ENCODE measurements at places on chromosomes 7 and 10.

DNA sequence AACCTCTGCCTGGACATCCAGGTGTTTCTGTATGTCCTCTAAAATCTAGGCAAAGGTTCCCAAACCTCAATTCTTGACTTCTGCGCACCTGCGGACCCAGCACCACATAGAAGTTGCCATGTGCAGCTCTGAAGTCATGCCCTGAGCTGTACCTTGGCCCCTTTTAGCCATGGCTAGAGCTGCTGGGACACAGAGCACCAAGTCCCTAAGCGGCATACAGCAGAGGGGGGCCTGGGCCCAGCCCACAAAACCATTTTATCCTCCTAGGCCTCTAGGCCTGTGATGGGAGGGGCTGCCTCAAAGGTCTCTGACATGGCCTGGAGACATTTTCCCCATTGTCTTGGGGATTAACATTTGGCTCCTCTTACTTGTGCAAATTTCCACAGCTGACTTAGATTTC lies 14.6 kb downstream of the TMEM243 start:
- no peak for DNase-seq

- no peak for DNase-seq
Observed at GRCh38 chr7:77481615-77482014, 55.5 kb upstream of the PTPN12 start.

DNA sequence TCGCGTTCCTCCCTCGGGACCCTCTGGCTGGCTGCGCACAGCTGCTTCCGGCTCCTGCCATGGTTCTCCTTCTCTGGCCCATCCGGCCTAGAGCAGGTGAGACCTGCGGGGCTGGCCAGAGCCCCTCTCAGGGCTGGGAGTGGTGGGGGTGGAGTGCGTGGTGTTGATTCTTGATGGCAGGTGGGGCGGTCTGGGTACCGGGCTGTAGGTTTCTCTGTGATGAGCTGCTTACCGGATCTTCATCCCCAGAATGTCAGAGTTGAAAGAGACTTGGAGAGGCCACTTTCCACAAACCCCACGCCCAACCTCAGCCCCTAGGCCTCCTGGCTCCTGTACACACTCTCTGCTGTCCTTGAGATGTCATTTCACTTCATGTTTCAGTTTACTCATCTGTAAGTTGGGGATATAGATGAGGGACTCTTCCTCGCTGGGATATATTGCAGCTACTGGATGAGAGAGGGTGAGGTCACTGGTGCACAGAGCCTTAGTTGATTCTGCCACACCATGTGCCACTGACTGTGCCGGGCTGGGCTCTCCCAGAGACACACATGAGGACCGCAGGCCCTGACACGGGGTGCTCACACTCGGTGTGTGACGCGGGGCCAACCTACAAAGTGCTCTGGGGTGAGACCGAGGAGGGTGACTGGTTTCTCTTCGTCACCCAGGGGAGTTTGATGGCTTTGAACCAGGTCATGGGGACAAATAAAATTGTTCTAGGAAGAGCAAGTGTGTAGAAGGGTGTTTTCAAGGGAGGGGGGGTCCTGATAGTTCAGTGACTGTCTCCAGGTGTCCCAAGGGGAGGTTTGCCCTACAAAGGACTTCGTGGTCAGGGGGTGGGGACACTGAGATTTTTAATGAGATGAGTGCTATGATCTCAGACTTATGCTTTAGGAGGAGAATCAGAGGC lies 29.5 kb downstream of the ZNF775 start:
- DNase-seq = no peak

DNA sequence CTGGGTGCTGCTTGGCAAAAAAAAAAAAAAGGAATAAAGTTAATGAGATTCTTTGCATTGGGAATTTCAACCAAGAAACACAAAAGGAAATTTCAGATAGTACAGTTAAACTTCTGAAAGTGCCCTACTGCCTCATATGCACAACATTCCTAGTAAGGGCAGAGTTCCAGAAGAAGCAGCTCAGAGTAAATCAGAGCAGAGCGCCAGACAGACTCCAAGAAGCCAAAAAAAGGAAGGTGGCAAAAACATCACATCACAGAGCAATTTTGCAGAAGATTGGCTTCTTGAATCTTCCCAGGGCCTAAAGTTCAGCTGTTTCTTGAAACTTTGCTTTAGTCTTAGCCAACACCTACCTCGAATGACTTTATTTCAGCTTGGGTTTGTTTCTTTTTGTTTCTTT lies 544.1 kb downstream of the XPNPEP1 start:
- no peak for DNase-seq

GRCh38 chr10:17965649-17966235 lies 14.0 kb downstream of the SLC39A12 start:
- DNase-seq = no peak

DNA sequence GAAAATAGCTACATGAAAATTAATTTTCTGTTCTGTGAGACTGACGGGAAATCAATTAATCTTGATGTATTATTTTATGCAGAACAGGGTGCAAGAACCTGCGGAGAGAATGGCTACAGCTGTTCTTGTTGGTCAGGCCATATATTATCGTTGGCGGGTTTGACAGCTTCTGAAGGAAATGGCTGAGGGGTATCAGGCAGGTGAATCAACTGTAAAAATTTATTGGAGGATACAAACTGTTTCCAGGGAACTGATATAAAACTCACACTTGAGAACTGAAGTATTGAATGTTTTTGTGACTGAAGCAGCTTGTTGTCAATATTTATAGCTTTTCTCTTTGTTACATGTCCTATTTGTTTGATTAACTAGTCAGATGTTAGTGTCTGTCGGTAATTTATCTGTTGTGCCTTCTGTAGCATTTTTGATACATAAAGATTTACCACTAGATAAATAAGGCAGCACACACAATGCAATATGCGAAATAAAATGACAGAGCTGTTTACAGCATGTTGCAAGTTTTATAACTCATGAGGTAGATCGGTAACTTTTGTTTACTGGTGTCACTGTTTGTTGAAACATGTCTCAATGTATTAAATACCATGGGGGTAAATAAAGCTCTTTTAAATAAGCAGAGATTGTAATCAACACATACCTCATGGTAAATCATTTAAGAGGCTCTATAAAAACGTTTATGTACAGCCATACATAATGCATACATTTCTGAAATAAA lies 308.2 kb downstream of the LRMDA start:
- DNase-seq = no peak

DNA sequence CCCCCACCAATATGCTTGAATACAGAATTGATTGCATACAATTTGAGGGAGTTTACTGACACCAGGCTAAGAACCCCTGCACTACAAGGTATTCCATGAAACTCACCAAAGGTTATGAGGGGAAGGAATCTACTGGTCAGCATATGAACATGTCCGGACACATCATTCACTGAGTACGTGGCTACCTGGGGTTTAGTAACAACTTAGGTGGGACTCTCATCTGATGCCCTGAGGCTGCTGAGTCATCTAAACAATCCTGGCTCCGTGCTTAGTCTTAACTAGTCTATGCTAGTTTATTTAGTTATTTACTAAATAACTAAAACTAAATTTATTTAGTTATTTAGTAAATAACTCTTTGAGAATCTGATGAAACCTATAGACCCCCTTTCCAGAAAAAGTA lies 11.3 kb downstream of the PI4K2A start:
- DNase-seq = no peak

DNA sequence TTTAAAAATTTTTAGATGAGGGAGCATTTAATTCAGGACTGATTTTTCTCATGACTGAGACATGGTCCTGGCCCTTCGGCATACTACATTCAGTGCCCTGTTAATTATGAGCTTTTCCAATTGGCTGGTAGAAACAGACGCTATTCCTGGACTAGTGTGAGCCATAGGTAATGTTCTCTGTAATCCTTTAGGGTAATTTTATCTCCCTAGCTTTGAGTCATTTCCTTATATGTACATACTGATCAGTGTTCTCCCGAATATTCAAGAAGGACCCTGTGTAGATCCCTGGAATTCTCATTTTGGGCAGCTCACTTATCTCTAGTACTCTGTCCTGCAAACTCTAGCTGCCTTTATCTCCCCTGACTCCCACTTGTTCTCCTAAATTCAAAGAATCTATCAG lies 92.6 kb upstream of the NPY start:
- no peak for DNase-seq

GRCh38 chr10:81008726-81009125 lies 471.0 kb downstream of the SH2D4B start:
- no peak for DNase-seq

GRCh38 chr7:22356010-22356691 lies 803 bp downstream of the RAPGEF5 start:
- DNase-seq = no peak

DNA sequence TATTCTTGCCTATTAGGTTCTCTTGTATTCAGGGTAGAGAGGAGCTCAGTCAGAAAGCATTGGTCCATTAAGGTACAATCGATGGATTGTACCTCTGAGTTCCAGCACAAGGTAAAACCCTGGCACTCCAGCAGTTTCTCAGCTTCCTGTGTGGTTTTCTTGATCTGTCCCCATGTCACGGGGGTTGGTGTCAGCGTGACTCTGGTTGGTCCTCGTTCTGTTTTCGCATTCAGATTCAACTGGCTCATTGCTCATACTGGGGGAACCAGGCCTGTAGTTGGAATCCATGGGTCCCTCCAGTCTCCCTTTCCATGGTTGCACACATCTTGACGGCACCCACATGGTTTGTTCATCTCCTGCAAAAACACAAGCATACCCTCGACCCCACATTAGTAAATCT lies 32.7 kb upstream of the RASGEF1A start:
- DNase-seq = no peak

DNA sequence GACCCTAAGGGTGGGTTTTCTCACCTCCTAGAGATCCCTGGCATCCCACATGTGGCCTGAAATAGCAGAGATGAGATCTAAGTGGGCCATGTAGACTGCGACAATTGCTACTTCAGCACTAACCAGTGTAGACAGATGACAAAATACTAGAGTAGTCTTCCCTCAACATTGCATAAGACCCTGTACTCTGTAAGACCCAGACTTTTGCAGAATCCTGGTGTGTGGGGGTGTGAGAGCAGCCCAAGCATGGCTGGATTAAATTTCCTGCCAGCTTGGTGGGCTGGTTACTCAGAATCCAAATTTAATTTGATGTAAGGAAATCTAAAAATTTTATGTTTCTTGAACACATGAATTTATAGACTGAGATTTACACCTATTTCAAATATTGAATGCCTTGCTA lies 88.3 kb downstream of the ZNF365 start:
- DNase-seq = no peak
